ENCODE measurements at places on chromosomes 11 and 22.

DNA sequence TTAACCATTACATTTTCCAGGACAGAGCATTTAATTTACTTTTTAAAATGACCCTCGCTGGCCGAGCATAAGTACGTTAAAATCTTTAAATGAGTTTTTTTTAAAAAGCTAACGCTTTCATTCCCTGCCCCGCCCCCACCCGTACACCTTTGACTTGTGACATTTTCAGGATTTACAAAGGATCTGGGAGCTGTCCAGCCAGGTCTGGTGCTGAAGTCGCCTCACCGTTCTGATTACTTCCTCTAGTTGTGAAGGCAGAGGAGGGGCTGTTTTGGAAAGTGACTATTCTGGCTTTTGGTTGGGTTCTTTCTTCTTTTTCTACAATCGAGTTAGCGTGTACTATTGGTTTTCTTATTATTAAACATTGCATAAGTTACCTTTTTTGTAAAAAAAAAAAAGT lies 2.9 kb downstream of the C11orf87 start:
- DNase-seq, result no peak

DNA sequence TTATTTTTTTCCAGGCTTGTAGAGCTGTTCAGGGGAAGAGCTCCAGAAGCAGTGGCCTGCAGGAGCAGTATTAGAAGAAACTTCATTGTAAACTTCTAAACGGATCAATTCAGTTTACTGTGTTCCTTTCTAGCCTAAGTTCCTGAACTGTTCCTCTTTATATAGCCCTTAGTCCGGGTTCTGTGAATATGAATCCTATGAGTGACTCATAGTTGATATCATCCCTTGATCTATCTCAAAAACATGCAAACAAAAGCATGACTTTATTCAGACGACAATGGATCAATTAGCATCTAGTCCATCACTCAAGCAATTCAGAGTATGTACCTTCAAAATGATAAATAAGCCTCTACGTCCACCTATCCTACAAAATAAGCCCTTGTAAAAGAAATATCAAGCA lies at the start of gene MMP12:
Gene MMP12 (minus strand): TSS at position 131 of the 400 bp plus-strand sequence. CDS start 45 bp downstream, at position 86.
- no peak for DNase-seq

DNA sequence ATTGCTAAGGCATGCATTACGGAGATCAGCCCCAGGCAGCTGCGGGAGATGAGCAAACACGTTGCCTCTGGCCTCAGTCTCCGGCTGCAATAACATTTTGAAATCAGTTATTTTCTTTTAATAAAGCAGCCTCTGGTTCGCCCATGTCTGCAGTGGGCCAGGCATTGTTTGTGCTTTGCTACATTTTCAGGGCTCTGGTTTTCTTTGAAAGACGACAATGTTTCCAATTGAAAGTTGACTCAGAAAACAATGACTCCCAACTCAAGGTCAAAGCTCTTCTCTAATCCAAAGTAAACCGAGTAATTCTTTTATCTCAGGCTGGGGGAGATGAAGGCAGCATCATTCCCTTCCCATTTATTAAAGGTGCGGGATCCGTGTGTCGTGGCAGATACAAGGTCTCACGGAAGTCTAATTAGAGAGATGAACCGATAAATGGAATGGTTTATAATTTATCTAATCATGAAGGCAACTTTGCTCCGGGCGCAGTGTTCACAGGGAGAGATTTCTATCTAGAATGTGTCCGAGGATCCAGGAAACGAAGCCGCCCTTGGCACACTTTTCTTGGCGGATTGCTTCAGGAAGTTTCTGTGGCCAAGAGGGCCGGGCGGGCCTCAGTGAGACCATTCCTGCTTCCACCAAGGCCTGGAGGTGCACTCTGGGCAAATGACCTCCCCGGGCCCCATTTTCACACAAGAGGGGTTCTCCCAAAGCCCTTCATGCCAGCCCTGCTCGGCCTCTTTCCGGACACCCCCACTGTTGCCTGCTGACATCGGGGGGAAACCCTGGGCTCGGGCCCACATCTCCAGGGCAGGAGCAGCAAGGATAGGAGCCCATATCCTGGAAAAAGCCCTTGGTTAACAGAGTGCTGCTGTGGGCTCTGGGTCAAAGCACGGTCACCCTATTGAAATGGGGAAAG lies 811.4 kb downstream of the BRD1 start:
- no peak for DNase-seq

DNA sequence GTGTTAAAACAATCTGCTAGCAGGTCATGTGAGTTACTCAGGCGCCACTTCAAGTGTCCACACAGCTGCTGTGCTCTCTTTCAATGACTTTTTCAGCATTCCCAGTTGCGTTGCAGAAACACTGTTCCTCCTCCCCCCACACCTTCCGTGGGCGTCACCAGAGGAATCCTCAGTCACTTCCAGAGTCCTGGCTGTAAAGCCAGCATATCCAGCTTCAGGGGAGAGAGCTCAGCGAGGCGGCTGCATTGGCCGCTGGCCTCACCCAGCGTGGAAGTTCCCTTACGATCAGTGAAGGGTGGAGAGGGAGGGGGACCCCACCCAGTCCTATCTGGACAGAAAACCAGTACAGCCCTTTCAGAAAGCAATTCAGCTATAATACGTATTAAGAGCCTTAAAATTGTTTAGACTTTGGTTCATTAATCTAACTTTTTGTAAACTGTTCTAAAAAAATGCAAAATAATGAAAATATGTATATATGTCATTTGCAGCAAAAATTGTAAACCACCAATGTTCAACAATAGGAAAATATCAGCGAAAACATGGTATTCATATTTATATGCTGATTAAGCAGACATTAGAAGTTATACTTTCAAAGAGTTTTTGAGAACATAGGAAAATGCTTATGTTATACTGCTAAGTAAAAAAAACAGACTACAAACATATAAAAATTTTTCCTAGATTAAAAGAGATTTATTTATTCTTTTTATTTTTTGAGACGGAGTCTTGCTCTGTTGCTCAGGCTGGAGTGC lies 2.8 kb upstream of the ANO9 start:
- no peak for DNase-seq

DNA sequence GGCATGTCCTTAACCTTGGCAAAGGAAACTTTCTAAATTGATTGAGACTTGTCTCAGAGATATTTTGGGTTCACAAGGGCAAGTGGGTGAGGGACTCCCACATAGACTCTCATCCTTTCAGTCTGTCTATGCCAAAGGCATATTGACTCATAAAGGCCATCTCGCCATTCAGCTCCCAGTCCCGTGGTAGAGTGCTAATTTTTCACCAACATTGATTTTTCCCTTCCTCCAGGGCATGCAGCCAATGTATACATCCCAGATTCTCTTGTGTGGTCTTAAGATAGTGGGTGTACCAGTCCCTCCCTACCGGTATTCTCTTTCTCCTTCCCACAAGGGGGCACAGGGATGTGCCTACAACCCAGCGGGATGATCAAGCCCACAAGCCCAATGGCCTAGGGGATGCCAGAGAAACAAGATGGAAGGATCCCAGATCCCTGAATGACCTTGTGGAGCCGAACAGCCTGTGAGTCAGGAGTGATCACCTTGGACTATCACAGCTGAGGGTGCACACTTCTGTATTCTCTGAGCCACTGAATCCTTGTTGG lies 7.9 kb downstream of the C11orf96 start:
- no peak for DNase-seq

GRCh38 chr11:37450613-37451012 lies 852.6 kb upstream of the RAG2 start:
- DNase-seq, result no peak

GRCh38 chr11:107184986-107185385 lies 166.7 kb upstream of the GUCY1A2 start:
- DNase-seq, result no peak

- DNase-seq, result no peak
These were observed 53.3 kb upstream of the SUSD2 start for GRCh38 chr22:24128021-24128420.

- DNase-seq, result no peak
These were observed 117.8 kb downstream of the PDE2A start for GRCh38 chr11:72556433-72556832.

GRCh38 chr11:64347193-64347867 lies 7.3 kb downstream of the CCDC88B start:
- no peak for DNase-seq

DNA sequence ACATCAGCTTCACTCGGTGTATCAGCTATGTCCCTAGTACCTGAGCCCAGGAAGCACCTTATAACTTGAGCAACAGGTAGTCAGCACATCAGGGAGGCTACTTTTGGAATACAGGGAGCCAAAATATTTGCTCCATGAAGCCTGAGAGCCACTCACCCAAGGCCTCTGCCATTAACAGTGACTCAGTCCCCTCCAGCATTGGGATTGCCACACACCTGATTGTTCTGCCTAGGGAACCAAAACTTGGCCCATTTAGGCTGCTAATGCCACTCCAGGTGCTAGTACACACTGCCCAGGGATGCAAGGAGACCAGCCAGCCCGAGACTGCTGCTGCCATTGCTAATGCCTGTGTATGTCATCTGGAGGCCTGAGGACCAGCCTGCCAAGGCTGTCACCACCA lies 773.6 kb upstream of the TENM4 start:
- no peak for DNase-seq

- DNase-seq, result no peak
These were observed 19.4 kb upstream of the LMO1 start for GRCh38 chr11:8283100-8283464.

DNA sequence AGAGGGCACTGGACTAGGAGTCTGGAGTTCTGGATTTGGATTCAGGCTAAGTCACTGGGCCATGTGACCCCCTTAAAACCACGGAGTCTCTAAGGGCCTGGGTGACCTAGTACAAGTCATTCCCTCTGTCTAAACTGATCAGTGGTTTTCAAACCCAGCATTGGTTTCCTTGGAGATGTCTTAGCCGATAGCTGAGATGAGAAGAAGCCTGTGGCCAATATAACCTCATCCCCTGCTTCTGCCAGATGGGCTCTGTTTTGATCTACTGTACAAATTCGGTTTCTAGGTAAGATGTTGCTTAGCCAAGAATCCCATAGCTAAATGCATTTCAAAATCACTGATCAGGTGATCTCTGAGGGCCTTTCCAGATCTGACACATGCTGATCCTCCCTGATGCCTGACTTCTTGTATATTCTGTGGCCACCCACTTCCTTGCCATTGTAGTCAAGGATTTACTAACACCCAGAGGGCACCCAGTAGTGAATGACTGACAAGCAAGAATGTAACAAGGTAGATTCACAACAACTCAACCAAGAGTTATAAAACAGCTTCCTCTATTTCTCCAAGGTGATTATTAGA lies 53.1 kb downstream of the GALNT18 start:
- no peak for DNase-seq

GRCh38 chr11:35402751-35403660 lies 16.4 kb downstream of the SLC1A2 start:
- DNase-seq, result no peak

DNA sequence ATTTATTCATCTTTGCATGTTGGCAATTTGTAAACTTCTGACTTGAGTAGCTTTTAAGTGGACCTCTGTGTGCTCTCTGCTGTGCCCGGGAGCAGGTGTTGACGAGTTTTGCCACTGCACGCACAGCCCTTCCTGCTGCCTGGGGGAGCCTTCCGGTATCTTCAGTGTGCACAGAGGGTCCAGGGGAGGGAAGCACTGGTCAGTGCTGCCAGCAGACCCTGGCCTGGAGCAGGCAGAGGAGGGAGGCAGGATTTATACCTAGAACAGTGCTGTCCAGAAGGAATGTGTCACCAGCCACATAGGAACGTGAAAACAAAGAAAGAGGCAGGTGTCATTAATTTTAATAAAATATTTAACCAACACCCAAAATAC lies 403.6 kb downstream of the TBC1D22A start:
- DNase-seq, result no peak

GRCh38 chr11:1260023-1260501 lies 37.2 kb downstream of the MUC5B start:
- no peak for DNase-seq

GRCh38 chr11:61129639-61130523 lies 27.6 kb downstream of the CD5 start:
- DNase-seq, result peak; percentile 80

DNA sequence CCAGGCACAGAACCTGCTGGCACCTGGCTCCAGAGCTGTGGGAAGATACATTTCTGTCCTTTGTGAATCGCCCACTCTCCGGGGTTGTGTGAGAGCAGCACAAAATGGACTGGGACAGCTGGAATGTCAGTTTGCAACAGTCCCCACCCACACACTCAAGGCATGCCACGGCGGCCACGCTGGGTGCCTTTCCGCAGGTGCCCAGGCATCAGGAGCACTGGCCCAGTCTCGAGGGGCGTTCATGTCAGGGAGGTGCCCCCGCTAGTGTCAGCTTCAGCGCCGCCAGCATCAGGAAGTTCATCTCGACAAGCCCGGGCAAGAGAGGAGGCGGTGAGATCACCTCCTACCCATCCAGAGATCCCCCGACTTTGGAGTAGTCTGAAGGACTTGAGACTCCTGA lies 2.1 kb downstream of the TP53AIP1 start:
- no peak for DNase-seq

DNA sequence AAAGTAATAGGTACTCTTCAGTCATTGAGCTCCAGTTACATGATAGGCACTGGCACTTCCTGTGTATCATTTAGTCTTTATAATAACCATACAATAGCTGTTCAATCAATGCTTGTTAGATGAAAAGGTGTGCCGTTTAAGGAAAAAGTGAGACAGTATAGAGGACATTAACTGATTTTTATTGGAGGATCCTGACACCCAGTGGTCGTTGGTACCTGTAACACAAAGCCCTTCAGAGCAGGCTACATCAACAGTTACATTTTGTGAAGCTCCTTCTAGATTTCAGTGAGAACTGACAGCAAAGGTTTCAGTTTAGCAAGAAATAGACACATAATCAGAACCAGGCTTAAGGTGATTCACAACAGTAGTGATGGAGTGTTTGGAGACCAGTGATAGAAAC lies 44.2 kb downstream of the CCDC81 start:
- DNase-seq, result no peak

GRCh38 chr22:36536717-36537116 lies 7.8 kb upstream of the EIF3D start:
- no peak for DNase-seq

DNA sequence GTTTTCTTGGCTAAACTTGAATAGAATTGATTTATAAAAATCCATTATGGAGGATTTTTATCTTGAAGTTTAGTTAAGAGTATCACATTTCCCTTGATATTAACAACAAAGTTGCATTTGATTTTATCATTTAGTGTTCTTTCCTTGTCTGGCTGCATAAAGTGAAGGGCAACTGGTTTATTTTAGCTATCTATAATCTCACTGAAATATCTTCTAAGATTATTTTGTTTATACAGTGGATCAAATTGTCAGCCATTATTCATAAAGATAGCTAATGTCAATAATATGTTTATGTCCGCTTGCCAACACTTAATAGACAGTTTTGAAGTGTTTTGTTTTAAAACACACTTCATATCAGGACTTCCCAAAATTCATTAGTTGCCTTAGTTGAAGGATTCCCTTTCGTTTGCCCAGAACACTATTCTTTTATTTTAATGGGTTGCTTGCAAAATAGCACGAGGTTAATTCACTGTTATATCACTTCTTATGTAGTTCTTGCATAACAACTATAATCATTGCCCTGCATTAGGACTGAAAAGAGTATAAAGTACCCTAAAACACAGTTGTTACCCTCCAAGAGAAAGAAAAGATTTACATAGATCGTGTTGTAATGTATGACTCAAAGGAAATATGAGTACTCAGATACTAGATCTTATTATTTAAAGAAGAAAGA lies 73.0 kb downstream of the MSANTD4 start:
- DNase-seq, result no peak

GRCh38 chr22:44802071-44802700 lies 49.8 kb downstream of the ARHGAP8 start:
- DNase-seq, result no peak

- no peak for DNase-seq
These were observed 471 bp downstream of the ARVCF start for GRCh38 chr22:20015971-20016733.

- DNase-seq, result no peak
These were observed 87.2 kb downstream of the FAT3 start for GRCh38 chr11:92311616-92312449.

GRCh38 chr11:113553235-113553634 lies 78.0 kb upstream of the DRD2 start:
- no peak for DNase-seq

GRCh38 chr11:115390441-115390840 lies 113.8 kb downstream of the CADM1 start:
- no peak for DNase-seq

Data from stimulated activated CD8-positive, alpha-beta memory T cell treated with anti-CD3 and anti-CD28 coated beads, Interleukin-15, amount 100 ng/mL, for 1 hour (primary cell).